Amniotic stem cell (primary cell): ENCODE measurements at places on chromosomes 3 and 15.

DNA sequence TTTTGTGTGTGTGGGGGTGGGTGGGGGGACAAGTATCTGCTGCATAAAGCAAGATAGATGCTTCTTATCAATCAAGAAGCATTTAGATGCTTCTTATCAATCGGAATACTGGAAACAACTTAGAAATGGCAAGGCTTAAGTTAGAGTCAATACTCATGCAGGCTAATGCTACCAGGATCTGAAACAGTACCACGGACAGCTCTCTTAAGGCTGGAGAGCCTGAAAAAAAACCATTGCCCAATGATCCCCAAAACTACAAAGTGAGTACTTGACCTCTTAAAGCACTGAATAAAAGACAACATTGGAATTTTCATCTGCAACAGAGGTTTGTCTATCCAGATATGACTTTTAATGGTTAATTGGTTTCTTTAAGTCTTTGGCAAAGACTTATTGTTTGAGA lies 262.3 kb downstream of the GAP43 start:
- DNase-seq: no peak

DNA sequence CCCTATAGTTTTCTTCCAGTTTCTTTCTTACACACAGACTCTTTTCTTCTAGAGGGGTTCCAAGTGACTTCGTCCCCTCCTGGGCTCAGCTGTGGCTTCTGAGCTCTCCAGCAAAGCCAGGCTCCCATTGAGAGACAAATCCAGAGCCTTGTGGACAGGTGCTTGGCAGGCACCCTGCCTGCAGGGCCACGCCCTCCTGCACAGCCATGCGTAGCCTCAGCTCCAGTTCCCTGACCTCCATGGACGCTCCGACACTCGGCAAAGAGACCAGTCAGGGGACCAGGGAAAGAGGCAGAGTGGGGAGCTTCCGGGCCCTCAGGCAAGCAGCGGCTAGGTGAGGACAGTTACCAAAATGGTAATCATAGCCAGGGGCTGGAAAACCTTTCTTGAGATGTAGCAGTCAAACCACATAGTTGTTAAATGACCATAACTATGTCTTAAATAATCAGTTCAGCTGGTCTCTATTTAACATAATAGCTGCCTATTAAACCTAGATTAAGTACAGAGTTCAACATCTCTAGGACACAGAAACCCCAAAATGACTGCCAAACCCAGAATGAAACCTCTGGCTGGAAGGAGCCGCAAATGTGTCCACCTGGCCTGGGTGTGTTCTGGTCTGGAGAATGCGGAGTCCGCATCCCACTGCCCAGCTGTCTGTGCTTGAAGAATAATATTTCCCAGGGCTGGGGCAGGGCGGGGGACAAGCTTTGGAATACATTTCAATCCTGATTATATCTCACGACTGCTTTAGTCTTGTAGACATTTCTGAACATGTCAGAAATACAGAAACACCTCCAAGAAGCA lies 69.3 kb upstream of the RGMA start:
- no peak for DNase-seq

DNA sequence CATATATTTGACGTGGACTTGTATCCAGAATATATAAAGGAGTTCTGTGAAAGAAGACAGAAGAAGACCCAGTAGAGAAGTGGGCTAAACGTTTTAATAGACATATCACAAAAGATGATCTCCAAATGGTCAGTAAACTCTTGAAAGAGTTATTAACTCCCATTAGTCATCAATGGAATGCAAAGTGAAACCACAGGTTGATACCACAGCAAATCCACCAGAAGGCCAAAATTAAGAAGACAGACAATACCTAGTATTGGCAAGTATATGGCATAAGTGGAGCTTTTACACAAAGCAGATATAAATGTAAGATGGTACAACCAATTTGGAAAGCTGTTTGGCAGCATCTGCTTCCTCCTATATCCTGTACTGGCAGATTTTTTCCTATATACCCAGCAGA lies 6.0 kb downstream of the SPATA16 start:
- no peak for DNase-seq

DNA sequence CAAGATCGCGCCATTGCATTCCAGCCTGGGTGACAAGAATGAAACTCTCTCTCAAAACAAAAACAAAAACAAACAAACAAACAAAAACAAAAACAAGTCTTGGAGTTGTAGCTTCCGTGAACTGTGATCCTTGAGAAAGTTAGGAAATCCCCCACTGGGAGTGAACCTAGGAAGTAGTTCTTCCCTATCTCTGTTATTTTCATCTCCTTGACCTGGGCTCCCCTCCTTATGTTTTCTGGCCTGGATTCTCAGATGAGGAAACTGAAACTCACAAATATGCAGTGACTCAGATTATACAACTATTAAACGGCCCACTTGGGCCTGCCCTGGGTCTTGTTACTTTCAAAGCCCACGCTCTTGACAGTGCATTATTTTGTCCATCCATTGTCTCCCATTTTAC lies 29.7 kb downstream of the SAXO2 start:
- no peak for DNase-seq
